ENCODE measurements at places on chromosomes 3 and 15. TPM values are rescaled to one million over a fixed set of nuclear protein-coding genes. Genes with fewer than 3 reads are reported as not detected.

Gene SOX2
- not detected for total RNA-seq

Gene FMN1
- under 0.01 TPM for total RNA-seq

Gene CEP19
- total RNA-seq, result 5.6 TPM

Gene MYLK
- 56.7 TPM for total RNA-seq

Gene AGBL1
- total RNA-seq, result not detected

Gene SCN11A
- total RNA-seq, result 0.13 TPM

Gene PRR20G
- total RNA-seq, result not detected

Gene MKRN2OS
- total RNA-seq, result not detected

Gene ANKRD34C
- not detected for total RNA-seq

Gene SAMMSON
- not detected for total RNA-seq

Gene SLC28A2
- not detected for total RNA-seq

Gene CTXN2
- not detected for total RNA-seq

Gene RPUSD3
- 16.7 TPM for total RNA-seq

Gene SPTBN5
- 2.7 TPM for total RNA-seq

Gene RTP1
- total RNA-seq, result not detected

Gene ALAS1
- 43.9 TPM for total RNA-seq

Gene SLC22A14
- under 0.01 TPM for total RNA-seq

Gene C2CD4A
- 3.2 TPM for total RNA-seq

Gene CDCP1
- total RNA-seq, result 0.13 TPM

Gene TIMP4
- total RNA-seq, result 0.51 TPM

Gene CA12
- total RNA-seq, result 0.38 TPM

Gene P2RY1
- 0.51 TPM for total RNA-seq

Gene CCR2
- total RNA-seq, result not detected

Gene LRTM1
- not detected for total RNA-seq

Gene CFAP100
- total RNA-seq, result not detected

Gene LMAN1L
- not detected for total RNA-seq

Gene GRAMD1C
- 16.6 TPM for total RNA-seq

Gene GCNT3
- total RNA-seq, result not detected

All from dermis microvascular lymphatic vessel endothelial cell (primary cell).